ENCODE measurements at places on chromosomes 3 and 15.

DNA sequence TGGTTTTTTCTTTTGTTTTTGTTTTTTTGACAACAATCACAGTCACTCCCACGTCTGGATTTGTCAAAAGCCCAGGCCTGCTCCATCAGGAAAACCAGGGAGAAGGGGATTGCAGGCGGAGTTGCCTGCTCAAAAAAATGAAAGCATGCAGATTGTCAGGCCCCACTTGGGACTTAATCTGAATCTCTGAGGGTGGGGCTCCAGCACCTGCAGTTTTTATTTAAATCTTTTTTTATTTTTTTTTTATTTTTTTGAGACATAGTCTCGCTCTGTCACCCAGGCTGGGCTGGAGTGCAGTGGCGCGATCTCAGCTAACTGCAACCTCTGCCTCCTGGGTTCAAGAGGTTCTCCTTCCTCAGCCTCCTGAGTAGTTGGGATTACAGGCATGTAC lies 140.9 kb downstream of the FOXP1 start:
- no peak for DNase-seq

- no peak for DNase-seq
Observed at GRCh38 chr3:174322789-174323188, 536.3 kb upstream of the NAALADL2 start.

DNA sequence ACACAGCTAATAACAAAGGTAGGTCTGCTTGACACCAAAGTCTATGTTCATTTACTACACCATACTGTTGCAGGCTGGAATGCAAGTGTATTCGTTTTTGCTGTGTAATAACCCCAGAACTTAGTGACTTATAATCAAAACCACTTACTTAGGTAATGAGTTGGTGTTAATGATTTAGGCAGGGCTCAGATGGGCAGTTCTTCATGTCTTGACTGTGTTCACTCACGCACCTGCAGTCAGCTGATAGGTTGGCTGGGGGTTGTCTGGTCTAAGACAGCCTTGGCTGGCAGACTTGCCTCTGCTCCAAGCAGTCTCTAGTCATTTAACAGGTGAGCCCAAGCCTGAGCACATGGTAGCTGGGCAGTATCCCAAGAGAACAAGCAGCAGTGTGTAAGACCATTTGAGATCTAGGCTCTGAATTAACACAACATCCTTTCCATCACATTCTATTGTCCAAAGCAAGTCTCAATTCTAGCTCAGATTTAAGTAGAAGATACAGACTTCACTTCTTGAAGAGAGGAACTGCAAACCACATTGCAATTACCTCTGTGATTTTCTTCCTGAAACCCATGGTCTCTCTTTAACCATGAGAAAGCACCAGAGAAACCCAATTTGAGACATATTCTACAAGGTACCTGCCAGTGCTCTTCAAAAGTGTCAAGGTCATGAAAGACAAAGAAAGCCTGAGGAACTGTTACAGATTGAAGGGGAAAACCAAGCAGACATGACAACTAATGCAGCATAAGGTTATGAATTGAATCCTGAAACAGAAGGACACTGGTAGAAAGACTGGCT lies 13.3 kb upstream of the DCLK3 start:
- no peak for DNase-seq

- DNase-seq = no peak
Observed at GRCh38 chr3:153927107-153927506, 194.1 kb upstream of the ARHGEF26 start.

DNA sequence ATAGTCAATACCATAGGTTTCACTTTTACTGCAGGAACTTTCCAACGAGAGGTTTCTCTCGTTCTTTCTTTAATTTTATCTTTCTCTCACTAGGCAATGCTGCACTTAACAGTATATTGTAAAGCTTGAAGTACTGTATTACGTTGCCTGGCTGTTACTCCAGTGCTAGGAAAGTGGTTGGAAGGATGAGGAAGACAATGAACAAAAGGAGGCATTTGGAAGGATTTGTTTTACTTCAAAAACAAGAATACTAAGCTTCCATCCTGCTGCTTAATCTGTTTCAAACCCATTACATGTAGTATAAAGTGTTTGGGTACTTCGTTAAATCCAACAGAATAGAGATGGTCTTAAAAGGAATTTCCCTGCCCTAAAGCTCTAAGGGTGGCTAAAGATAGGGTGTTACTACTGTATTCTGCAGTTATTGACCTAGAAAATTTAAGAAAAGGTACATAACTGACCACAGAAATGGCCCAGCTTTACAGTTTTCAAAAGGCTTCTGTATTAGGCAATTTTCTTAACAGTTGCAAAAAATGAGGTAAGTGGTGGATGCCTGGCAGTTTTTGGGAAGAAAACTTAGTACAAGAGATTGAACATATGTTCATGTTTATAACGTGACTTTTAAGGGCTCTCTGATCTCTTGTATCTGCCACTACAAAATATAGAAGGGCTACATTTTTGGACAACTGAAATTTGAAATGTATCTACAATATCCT lies 785 bp upstream of the IFT57 start:
- no peak for DNase-seq

Measured in D721Med (cell line).